Stimulated activated CD4-positive, alpha-beta T cell treated with anti-CD3 and anti-CD28 coated beads, Interleukin-4, amount 100 ng/mL, for 48 hours (primary cell): ENCODE measurements at places on chromosomes 5 and 9.

- DNase-seq, result no peak
These were observed 28.3 kb upstream of the ERGIC1 start for GRCh38 chr5:172805736-172806255.

- no peak for DNase-seq
These were observed 683.8 kb downstream of the LRRC70 start for GRCh38 chr5:63262185-63262981.

- DNase-seq, result no peak
These were observed 16.6 kb downstream of the TUT7 start for GRCh38 chr9:86337469-86338108.

- no peak for DNase-seq
These were observed 1.9 kb upstream of the LCNL1 start for GRCh38 chr9:136980669-136981478.

DNA sequence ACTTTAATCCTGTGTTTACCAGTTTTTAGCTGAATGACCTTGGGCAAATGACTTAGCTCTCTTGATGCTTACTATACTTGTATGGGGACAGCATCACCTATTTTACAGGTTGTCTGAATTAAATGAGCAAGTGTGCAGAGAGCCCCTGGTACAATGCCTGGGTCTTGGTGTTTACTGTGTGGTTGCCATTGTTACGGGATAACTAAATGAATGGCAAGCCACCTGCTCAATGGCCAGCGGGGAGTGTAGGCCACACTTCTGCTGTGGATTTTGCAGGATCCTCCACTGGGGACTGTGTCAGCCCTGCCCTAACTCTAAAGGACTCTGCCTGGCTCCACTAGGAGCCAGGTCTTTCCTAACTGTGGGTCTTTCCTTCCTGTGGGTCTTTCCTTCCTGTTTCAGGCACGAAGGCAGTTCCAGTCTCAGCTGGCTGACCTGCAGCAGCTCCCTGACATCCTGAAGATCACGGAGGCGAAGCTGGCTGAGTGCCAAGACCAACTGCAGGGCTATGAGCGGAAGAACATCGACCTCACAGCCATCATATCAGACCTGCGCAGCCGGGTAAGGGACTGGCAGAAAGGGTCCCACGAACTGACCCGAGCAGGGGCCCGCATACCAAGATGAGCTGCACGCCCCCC is 10.3 kb upstream of the GLE1 start:
- DNase-seq, result no peak

DNA sequence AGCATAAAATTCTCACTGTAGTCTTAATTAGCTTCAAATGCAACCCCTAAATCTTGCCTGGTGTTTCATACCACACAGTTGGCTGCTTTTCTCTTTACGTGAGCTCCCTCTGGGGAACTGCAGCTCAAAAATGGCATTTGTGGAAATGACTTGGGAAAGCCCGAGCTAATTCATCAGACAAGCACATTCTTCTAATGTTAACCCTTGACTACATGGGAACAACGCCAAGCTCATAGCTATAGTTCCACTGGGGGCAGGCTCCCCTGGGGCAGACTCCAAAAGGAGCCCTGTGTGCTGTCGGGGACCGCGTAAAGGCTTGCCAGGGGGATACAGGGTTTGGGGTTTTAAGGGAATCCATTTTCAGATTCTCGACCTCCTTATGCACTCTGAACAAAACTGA is 301.4 kb upstream of the DAP start:
- no peak for DNase-seq

- DNase-seq, result no peak
These were observed 70.7 kb upstream of the LPAR1 start for GRCh38 chr9:111108946-111109345.

DNA sequence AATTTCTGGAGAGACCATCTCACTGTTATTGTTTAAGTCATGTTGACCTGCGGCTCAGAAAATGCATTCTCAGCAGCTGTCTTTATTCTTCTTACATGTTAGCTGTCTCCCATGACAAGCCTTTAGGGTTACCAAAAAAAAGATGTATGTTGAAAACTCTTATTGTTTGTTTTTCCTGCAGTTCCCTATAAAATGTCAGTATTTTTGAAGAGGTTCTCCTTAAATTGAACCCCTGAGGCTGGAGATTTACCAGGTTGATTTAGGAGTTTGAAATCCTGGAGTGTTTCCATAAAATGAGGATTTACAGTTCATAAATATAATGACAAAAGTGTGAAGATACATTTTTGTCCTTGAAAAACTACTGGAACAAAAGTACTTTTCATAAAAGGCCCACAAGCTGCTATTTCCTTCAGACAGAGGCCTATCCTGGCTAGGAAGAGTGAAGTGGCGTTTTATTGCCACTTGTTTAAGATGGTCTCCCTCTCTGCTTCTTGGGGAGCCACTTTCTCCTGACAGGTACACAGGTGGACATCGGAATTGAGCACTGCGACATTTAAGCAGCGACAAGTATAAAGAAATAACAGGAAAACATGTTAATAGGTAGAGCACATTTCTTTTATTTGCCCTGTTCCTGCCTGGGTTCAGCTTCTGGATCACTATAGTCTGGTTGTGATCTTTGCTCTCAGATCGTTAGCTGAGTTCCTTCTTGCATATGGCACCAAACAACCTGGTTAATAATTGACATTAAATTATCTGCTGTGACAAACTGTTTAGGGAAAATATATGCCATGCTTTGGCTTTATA is 344.8 kb upstream of the RPS23 start:
- DNase-seq, result no peak

DNA sequence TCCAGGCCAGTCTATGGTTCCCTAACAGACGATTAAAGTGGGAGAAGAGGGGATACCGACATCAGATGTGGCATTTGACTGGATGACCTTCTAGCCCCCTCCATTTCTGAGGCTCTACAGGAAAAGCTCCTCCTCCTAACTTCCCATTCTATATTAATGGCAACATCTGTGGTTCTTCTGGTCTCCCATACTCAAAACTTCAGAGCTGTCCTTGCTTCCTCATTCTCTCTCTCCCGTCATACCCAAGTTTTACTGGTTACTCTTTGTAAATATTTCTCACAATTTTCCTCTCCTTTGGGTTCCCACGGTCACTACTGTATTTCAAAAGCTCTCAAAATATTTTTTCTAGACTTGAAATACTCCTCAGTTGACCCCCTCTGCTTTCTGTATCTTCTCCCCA is 36.0 kb upstream of the IL7R start:
- DNase-seq, result no peak

- no peak for DNase-seq
These were observed 25.2 kb downstream of the SKP2 start for GRCh38 chr5:36177154-36177553.

- DNase-seq, result no peak
These were observed 735 bp downstream of the IDNK start for GRCh38 chr9:83623679-83624076.

DNA sequence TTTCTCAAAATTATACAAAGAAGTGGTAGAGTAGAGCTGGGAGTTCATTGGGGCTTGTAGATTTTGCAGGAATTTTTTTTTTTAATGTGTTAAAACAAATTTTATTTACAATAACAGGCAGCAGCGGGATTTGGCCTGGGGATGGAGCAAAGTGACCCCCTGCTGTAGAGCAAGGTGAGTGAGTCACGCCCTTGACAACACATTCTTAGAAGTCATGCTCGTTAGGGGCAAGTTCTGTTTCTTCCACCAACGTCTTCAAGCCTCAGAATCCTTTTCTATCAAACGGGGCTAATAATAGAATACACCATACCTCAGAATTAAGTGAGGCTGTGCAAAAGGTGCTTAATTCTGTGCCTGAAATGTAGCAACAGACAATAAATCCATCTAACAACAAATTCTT is 1.1 kb upstream of the ANKDD1B start:
- no peak for DNase-seq

- no peak for DNase-seq
These were observed 53.7 kb downstream of the MTMR12 start for GRCh38 chr5:32259033-32259432.

- DNase-seq, result no peak
These were observed 135.0 kb upstream of the CCDC152 start for GRCh38 chr5:42621662-42622061.

GRCh38 chr5:153403470-153403869 is 87.0 kb upstream of the GRIA1 start:
- no peak for DNase-seq

DNA sequence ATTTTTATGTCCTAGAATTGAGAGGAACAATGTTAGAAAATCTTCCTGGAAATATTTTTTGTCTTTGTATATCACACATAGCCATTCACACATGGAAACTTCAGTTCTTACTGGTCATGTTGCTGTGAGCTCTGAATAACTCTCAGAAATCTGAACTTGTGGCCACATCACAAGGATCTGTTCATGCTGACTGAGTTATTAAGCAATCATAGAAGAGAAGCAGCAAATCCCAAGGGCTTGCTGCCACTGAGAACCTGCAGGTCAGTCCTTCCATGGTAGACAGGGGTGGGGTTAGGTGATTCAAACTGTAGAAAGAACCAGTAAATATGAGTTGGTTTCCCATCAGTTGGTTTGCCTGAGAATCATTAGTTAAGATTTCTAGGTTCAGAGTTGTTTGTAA is 27.6 kb downstream of the SGCD start:
- DNase-seq, result no peak

GRCh38 chr5:73633060-73633459 is 7.1 kb downstream of the ARHGEF28 start:
- no peak for DNase-seq

- DNase-seq, result no peak
These were observed 715 bp downstream of the FGF10 start for GRCh38 chr5:44388321-44389089.

- DNase-seq, result no peak
These were observed 156.0 kb upstream of the CDKN2B start for GRCh38 chr9:22165144-22165543.

DNA sequence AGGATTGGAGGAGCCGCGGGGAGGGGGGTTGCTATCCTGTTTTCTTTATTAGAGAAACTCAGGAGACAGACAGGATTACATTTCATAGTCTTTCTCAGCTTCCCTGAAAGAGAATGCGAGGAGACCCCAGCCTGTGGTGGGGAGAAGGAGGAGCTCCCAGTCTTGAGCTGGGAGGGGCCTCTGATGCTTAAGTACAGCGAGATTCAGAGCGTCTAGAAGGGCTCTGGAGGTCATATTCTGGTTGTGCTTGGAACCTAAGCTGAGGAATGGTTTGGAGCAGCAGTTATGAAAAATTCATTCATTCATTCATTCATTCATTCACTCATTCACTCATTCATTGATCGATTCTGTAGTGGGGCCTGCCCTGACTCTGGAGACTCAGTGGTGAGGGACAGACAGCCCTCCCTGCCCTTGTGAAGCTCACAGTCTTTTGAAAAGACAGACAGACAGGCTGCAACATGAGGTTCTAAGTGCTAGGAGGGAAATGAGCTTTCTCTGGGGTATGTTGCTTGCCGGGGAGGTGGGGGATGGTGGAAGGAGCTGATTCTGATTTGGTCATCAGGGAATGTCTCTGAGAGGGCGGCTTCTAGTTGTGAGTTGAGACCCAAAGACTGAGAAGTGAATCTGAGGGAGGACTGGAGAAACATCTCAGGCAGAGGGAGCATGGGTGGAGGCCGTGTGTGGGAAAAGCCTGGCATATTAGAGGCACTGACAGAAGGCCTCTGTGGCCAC is 2.5 kb upstream of the SPRY4 start:
- DNase-seq, result no peak

DNA sequence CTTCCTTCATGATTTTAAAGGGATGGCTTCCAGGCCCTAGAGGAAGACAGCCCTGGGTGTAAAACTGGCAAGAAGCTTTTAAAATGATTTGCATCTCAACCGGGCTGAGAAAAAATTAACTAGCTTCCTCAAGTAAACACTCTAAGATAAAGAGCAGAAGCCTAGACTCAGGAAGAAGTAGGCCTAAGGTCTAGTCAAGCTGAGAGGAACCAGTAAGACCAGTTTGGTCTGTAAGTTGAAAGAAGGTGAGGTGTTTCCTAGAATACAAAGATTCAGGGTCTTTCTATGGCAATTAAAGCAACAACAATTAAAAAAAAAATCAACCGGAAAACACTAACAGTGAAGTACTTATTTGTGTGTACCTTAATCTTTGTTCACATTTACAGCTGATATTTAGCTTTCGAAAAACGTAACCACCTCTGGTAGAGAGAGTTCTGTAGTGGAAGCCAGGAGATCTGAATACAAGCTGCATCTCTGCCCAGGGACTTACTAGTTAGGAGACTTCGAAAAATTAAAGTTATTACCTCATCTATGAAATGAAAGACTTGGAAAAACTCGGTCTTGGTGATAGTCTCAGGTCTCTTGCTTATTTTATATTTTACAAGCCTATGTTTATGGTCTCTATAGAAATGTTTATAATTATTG is 75.7 kb downstream of the TUSC1 start:
- no peak for DNase-seq

DNA sequence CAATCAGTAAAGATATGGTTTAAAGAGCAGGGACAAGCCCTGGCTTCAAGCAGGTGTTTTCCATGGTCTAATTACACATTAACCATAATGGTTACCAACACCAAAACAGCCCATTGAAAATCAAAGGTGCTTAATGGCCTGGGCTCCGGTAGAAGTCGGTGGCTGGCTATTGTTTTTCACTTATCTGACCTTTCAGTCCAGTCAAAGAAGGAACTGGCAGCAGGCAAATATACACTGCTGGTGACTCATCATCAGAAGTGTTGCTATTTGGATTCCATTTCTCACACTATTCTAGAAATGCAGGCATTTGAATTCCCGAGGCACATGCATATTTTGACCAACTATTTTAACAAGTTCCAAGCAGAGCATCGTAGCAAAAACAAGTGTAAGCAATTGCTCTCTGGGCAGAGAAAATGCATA is 26.3 kb upstream of the GABRP start:
- no peak for DNase-seq

DNA sequence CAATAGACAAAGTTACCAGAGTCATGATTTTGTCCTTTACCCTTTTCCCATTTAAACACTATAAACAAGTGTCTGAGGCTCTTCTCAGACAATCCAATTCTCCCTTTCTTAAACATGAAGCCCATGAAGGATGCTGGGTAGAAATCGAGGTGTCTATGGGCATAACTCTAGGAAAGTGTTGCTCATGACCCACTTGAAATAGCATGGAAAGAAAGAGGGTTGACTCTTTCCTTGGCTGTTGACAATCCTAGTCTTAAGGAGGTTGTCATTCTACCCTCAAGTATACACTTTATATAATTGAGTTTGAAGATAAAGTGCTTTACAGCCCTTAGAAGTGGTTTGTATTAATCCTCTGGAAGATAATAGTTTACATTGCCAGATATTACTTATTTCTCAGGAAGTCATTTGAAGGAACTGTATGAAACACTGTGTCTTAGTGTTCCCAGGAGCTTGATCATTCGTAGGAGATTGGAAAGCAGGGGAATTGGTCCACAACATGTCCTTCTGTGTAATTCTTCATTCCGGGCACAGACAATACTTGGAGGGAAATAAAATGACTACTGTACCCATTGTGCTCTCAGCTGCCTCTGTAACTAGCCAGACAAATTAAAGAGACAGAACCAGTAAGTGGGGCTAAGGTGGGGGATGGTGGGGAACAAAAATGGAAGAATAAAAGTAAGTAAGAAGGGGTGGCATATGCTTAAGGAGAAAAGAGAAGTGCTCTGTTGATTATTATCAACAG is 1078.3 kb upstream of the DMAC1 start:
- no peak for DNase-seq

DNA sequence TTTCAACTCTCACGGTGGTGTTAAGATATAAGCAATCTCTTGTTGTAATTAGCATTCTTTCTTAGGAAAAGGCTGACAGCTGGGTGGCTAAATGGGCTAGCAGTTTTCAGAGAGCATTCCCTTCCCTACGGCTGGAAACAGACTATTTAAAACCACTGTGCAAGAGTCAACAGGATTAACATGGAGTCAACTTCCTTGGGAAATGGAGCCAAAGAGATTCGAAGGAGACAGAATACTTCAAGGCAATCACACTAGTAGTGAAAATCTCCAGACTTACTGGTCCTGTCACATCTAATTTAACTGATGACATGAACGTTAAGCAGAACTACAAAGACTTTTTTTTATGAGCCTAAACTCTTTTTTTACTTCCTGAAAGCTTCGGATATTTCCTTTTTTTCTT is 453.3 kb upstream of the ITGA1 start:
- DNase-seq, result no peak
